ENCODE measurements at places on chromosomes 11 and 22. TPM values are rescaled to one million over a fixed set of nuclear protein-coding genes. Genes with fewer than 3 reads are reported as not detected.

C22orf42 gene
- total RNA-seq = not detected

TNNI2 gene
- total RNA-seq = not detected

OR8B12 gene
- total RNA-seq = not detected

SPTY2D1 gene
- 25.1 TPM for total RNA-seq

KCNJ11 gene
- total RNA-seq = not detected

COMT gene
- 210 TPM for total RNA-seq

SCT gene
- not detected for total RNA-seq

Data from uterine smooth muscle cell (primary cell).